Large intestine (tissue), 12 donors: ENCODE measurements at places on chromosomes 16 and 17.

DNA sequence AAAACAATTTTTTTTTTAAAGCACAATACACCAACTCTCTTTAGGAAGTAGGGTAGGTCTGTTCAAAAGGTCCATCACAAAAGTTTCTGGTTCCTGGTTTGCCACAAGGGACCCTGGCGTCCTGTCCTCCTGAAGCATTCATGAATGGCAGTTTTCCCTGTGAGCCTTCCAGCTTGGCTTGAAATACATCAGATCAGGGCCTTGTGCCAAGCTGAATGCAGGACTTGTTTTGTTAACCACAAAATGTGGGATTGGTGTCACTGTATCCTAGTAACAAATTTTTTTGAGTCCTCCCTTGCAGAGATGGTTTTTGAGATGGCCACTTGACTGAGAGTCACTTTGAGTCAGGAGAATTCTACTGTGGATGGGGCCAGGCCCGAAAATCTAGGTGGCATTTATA, 3.9 kb downstream of the GNAO1 start:
- no peak for DNase-seq

DNA sequence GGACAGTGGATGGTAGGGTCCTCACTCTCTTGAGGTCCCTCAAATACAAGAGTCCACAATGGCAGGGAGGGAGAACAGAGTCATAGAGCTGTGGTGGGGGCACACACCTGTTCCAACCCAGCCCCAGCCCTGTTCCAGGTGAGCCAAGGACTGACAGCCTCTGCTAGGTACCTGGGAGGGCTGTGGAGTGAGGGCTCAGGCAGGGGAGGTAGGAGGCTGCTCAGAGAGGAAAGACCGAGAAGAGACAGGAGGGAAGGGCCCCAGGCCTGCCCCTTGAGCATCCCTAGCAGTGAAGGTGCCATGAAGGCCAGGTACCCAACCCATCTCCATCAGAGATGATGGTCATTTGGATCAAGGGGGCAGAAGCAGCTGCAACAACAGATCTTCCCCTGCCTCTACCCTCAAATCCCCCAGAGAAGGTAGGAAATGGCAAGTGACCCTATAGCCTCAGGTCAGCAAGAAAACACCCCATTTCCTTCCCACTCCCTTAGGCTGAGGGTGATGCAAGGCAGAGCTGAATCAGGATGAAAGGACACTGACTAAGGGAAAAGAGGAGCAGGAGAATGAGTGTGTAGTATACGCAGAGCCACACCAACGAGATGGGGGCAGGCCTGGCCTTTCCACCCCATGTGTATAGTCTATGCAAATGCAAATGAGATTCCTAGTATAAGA, 28.6 kb downstream of the CD300LG start:
- no peak for DNase-seq

GRCh38 chr16:6081320-6081976, 983.9 kb upstream of the EEF2KMT start:
- DNase-seq = no peak

DNA sequence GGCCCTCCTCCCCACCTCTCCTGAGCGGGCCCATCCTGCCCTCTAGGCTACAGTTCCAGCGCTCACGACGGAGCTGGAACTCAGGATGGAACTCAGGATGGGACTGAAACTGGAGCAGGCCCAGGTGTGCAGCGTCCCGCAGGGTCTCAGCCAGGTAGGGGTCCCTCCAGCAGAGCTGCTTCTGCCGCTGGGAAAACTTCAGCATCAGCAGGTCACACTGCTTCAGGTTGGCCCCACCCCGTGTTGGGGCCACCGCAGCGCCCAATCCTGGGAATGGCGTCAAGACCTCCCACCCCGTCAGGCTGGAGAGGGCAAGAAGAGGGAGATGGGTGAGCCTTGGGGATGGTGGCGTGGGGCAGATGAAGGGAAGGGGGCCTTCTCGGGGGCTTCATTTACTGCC, 62.6 kb upstream of the TMEM97 start:
- no peak for DNase-seq

DNA sequence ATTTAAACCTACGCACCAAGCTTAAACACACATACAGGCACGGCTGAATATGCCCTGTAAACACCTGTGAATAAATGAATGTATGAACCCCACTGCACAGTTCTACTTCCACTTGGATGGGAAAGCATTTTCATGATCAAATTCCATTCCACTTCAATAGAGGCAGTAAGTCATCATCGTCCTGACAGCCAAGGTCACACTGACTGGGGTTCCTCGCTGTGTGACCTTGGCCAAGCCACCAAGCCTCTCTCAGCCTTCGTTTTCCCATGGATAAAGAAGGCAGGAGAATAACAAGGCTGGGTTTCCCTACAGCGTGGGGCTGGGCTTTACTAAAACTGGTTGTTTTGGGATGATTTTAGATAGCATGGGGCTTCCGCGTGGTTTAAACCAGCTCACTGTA, 82.8 kb downstream of the TBC1D16 start:
- DNase-seq = no peak

DNA sequence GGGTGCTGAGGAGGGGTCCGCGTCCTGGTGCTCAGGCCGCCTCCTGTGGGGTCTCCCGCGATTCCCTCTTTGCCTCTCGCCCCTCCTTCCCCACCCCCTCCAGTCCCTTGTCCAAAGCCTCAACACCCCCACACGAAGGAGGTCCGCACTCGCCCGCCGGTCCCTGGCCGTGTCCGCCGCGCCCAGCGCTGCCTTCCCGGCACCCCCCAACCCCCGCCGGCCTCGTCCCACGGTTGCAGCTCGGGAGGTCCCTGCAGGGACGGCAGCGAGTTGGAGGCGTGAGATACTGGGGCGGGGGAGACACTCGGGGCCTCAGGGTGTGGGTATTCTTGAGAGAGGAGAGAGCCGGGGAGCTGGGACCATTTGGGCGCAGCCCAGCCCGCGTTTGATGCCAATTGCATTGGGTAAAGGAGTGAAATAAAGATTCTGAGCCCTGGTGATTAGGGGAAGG, 468 bp downstream of the FLYWCH2 start:
- DNase-seq = no peak

GRCh38 chr17:491086-492021, 138.7 kb upstream of the RPH3AL start:
- DNase-seq = peak; percentile 80

- DNase-seq = no peak
Measured at GRCh38 chr16:5982979-5983378, 885.4 kb upstream of the EEF2KMT start.

DNA sequence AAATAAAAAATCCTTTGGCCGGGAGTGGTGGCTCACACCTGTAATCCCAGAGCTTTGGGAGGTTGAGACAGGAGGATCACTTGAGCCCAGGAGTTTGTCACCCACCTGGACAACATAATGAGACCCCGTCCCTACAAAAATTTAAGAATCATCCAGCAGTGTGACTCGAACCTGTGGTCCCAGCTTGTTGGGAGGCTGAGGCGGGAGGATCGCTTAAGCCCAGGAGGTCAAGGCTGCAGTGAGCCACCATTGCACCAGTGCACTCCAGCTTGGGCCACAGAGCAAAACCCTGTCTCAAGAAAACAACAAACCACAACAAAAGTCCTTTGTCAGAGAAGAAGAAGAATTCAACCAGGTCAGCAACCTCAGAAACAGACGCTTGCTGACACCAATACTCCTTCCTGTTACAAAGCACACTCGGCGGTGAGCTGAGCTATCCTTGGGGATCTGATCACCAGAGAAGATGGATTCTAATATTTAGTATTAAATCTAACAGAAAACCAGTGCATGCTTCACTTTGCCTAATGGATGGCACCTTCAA, 12.9 kb upstream of the PVALEF start:
- DNase-seq = no peak

DNA sequence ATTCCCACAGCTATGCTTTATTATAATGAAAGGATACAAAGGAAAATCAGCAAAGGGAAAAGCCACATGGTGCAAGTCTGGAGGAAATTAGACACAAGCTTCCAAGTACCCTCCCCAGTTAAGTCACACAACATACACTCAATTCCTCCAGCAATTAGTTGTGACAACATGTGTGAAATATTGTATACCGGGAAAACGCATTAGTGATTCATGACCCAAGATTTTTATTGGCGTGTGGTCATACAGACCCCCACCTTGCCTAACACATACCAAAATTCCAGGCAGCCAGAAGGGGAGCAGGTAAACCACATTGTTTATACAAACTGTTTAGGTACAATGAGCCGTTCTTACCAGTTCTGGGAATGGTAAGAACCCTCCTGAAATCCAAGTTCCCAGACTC, 160.6 kb downstream of the CYB561 start:
- DNase-seq = no peak

DNA sequence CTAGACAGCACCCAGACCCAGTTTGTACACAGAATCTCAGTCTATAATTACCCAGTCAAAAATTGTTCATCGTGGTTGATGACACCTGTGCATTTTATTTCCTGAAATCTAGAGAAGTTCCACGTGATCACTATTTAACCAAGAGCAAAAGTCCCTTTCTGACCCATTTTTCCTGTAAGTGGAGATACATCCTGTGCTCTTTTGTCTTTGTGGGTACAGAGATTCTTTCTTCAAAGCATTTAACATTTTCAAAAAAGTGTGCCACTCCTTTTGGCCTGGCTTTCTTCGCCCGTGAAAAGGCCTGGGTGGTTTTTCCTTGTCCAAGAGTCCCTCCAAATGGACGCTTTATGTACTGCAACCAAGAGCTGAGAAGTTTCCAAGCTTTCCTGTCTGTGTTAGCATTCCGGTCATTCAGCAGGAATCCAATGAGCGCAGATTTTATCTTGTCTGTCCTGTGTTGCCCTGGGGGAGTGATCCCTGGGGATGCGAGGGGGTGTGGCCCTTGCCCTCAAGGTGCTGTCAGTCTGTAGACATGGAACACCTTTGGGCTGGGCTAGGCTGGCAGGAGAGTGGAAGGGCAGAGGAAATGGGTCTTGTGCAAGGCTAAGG, 161.1 kb upstream of the CACNG5 start:
- DNase-seq = peak; percentile 50

DNA sequence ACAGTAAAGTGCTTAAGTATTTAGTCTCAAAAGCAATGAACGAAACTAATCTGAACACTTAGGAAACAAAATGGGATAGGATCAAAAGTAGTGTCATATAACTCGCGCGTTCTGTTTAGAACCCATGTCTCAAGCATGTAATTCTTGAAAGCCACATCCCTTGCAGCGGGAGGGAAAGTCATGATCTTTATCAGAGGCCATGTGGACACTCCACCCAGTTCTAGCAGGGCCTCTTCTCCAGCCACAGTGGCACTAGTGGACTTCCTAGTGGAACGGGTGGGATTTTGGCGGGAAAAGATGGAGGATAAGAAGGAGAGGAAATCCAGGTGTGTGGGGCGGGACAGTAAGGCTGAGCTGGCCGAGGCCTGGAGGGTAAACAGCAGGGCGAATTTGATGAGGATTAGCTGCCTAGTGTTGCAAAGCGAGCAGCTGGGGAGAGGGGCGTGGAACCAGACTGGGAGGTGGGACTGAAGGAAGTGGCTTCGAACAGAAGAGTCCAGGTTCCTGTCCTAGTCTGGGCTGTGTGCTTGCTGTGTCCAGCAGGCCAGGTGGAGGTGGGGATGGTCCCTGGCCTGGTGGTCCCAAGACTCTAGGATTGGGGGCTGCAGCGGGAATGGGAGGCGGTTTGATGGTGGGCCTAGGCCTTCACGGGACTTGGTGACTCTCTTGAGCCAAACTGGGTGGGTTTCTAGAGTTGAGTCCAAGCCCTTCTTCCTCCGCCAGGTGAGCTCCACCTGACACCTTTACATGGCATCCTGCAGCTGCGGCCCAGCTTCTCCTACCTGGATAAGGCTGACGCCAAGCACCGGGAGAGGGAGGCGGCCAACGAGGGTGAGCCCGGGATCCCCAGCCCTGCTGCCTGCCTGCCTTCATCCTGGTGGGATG, 15.9 kb downstream of the POLR3E start:
- no peak for DNase-seq

DNA sequence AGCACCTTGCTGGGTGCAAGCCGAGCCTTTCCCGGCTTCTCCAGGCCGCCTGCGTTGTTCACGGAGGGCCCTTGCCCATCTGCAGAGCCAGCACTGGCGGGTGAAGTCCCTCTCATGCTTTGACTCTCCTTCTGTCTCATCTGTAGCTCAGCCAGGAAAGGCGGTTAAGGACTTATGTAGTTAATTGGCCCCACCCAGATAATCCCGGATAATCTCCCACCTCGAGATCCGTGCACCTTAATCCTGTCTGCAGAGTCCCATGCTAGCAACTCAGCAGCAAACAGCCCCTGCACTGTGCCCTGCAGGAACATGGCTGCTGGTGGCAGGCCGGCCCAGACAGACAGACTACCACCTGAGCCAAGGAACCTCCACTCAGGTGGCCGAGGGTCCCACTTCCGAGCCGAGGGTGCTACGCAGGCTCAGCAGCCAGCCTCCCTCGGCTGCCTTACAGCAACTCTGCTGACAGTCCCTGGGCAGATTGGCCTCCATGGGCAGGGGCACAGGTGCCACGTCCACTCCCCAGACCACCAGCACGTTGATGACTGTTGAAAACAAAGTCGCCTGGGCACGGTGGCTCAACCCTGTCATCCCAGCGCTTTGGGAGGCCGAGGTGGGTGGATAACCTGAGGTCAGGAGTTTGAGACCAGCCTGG, 16.9 kb downstream of the RAB40C start:
- DNase-seq = no peak

DNA sequence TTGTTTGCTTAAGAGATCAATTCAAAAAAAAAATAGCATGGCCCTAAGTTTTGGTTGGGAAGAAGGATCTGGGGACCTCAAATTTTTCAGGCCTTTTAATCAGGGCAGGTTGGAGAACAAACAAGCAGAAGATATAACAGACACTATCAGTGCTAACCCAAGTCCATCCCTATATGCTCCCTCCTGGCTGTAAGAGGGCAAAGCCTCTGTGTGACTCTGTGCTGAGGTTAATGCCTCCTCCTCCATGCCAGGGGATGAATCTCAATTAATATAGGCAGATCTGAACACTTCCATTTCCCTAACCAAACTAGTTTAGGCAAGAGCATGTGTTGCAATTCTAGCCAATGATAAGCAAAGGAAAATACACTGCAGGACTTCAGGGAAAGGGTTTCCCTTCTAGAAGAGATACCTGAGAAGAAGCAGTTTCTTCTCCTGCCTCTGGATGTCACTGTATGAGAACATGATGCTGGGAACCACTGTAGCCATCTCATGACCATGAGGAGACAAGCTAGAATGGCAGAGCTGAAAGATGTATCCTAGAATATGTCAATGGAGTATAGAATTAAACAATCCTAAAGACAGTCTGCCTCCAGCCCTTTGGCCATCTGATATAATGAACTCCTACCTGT, 76.0 kb downstream of the CHD9NB start:
- peak; percentile 22 for DNase-seq

- DNase-seq = no peak
Measured at GRCh38 chr16:29871822-29872546, 9.0 kb upstream of the CDIPT start.

- DNase-seq = peak; percentile 44
Measured at GRCh38 chr16:48164907-48165715, 9.3 kb upstream of the ABCC12 start.

- DNase-seq = no peak
Measured at GRCh38 chr17:2213291-2213960, 90.2 kb downstream of the SMG6 start.

- DNase-seq = no peak
Measured at GRCh38 chr17:5719976-5720375, 135.7 kb upstream of the NLRP1 start.

- DNase-seq = no peak
Measured at GRCh38 chr16:15757077-15757386, 99.8 kb downstream of the MYH11 start.

- DNase-seq = no peak
Measured at GRCh38 chr17:35893751-35894150, 13.6 kb upstream of the CCL5 start.
